ENCODE measurements at places on chromosomes 3 and 15.

DNA sequence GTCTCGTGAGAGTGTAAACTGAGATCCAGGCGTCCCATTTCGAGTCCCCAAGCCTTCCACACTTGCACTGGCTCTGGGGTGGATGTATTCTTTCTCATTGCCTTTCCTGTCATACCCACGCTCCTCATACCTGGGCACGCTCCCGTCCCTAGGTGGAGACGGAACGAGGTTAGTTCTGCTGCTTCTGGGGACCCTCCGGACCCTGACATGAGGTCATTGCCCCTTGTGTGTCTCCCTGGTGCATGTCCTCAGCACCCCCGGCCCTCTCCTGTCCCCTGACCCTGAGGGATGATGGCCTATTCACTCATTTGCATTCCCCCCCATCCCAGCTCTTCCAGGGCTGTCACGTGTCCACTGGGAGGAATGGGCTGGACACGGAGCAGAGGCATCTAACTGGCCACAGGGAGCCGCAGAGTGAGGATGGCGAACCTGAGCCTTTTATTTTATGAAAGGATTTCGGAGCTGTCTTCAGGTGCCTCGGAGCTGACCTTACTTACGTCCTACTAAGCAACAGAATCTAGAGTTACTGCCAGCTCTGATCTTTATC is 8.2 kb downstream of the NIPA1 start:
- H3K36me3 ChIP-seq, result peaks cover under 1% of the 10 kb centered on the region
- H3K27me3 ChIP-seq, result no peaks in the 10 kb centered on the region
- H3K27ac ChIP-seq, result no peak overlapping the region
- peaks cover 35% of the 10 kb centered on the region for H3K4me1 ChIP-seq
- no peak overlapping the region for H3K4me3 ChIP-seq
- DNase-seq, result no peak

- no peaks in the 10 kb centered on the region for H3K36me3 ChIP-seq
- DNase-seq, result no peak
- H3K4me1 ChIP-seq, result no peaks in the 10 kb centered on the region
- no peak overlapping the region for H3K27ac ChIP-seq
- H3K27me3 ChIP-seq, result no peaks in the 10 kb centered on the region
Observed at GRCh38 chr15:52284164-52284563, 11.4 kb downstream of the MYO5C start.

- no peak for DNase-seq
- no peak overlapping the region for H3K4me3 ChIP-seq
Observed at GRCh38 chr3:2465842-2466241, 367.2 kb downstream of the CNTN4 start.

- no peaks in the 10 kb centered on the region for H3K4me1 ChIP-seq
- H3K27ac ChIP-seq, result no peak overlapping the region
- no peak for DNase-seq
- no peak overlapping the region for H3K4me3 ChIP-seq
- H3K36me3 ChIP-seq, result peaks cover 3% of the 10 kb centered on the region
- H3K27me3 ChIP-seq, result no peaks in the 10 kb centered on the region
Observed at GRCh38 chr15:37002041-37002672, 98.2 kb downstream of the MEIS2 start.

DNA sequence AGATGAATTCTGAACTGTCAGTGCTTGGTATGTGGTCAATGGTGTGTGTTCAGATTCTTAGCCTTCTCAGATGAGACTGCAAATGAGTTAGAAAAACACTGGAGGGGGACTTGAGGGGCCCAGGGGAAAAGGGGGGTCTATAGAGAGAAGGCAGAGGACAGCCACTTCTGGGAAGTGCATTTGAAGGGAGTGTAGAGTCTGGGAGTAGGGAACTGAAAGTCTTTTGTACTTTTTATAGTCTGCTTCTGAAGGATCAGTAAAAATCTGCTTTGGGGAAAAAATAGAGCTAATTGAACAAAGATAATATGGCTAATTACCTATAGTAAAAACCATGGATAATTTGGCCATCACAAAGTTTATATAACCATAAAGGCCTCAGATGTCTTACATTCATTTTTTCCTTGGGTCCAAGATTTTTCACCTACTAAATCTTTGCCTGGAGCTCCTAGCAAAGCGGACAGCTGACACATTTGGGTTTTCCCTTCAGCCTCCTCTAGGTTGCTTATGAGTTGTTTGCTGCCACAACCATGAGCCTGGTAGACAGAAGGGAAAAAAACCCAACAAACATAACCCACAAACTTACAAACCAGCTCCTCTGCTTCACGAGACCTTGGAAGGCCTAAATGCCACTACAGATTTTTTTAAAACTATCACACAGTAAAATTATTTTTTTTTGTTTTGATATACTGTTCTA is 48.8 kb downstream of the CD86 start:
- H3K27ac ChIP-seq, result peak overlapping the region; percentile 76
- peaks cover 9% of the 10 kb centered on the region for H3K36me3 ChIP-seq
- no peaks in the 10 kb centered on the region for H3K27me3 ChIP-seq
- DNase-seq, result no peak

DNA sequence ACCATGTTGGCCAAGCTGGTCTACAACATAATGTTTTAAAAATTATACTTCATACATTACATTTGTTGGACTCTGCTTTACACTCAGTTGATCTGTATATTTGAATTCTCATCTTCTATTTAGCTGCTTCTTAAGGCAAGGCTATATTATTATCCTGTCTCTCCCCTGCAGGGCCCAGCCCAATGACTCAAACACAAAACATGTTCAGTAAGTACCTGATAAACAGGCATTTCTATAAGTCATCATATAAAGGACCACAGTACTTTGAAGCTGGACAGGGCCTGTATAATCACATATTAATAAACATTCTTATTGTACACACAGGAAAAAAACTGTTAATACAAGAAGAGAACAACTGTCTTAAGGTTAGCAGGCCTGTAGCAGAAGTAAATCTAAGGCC is 36.2 kb downstream of the NGLY1 start:
- H3K36me3 ChIP-seq, result peaks cover 35% of the 10 kb centered on the region
- H3K4me3 ChIP-seq, result no peak overlapping the region
- H3K27me3 ChIP-seq, result no peaks in the 10 kb centered on the region
- no peak overlapping the region for H3K27ac ChIP-seq
- DNase-seq, result no peak

DNA sequence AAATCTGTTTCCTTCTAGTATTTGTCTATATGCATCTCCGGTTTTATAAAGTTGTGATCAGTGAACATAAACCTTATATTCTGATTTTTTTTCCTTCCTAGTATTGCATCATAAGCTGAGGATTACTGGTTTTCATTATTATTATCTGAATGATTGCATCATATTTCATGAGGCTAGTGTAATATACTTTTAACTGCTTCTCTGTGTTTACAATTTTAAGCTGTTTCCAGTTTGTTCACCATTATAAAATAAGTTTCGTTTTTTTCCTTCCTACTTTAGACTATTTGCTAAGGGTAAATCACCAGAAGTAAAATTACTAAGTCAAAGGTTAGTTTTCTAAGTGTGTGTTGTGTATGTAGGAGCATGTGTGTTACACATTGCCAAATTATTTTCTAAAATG is 20.2 kb downstream of the SEMA6D start:
- H3K27me3 ChIP-seq, result no peaks in the 10 kb centered on the region
- H3K36me3 ChIP-seq, result no peaks in the 10 kb centered on the region
- H3K4me3 ChIP-seq, result no peak overlapping the region
- no peak for DNase-seq
- no peak overlapping the region for H3K27ac ChIP-seq

GRCh38 chr15:64070965-64071851 is 22.4 kb downstream of the CIAO2A start:
- H3K27me3 ChIP-seq, result no peaks in the 10 kb centered on the region
- peaks cover 7% of the 10 kb centered on the region for H3K36me3 ChIP-seq
- DNase-seq, result no peak
- no peak overlapping the region for H3K27ac ChIP-seq
- H3K4me1 ChIP-seq, result peaks cover 13% of the 10 kb centered on the region

GRCh38 chr15:58167095-58167691 is 29.0 kb downstream of the AQP9 start:
- H3K4me1 ChIP-seq, result no peaks in the 10 kb centered on the region
- DNase-seq, result no peak
- H3K4me3 ChIP-seq, result no peak overlapping the region
- no peaks in the 10 kb centered on the region for H3K27me3 ChIP-seq
- H3K36me3 ChIP-seq, result no peaks in the 10 kb centered on the region
- no peak overlapping the region for H3K27ac ChIP-seq

DNA sequence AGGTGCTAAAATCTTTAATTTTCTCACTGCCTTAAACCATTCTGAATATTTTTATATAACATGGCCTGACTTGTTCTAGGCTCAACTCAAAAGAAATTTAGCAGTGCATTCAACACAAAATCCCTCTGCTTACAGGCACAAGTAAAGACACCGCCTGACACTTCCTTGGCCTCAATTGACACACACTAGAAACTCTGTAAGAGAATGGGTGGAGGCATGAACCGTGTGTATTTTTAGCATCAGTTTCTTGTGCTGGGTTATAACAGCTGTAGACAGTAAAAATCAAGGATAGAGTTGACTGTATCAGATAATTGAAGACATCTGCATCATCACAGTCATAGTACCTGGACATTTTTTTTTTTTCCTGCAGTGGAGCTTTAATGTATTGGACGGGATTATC is 54.3 kb downstream of the SLC9A9 start:
- no peak for DNase-seq
- no peaks in the 10 kb centered on the region for H3K27me3 ChIP-seq
- peaks cover 3% of the 10 kb centered on the region for H3K36me3 ChIP-seq
- H3K4me3 ChIP-seq, result no peak overlapping the region
- H3K4me1 ChIP-seq, result no peaks in the 10 kb centered on the region

DNA sequence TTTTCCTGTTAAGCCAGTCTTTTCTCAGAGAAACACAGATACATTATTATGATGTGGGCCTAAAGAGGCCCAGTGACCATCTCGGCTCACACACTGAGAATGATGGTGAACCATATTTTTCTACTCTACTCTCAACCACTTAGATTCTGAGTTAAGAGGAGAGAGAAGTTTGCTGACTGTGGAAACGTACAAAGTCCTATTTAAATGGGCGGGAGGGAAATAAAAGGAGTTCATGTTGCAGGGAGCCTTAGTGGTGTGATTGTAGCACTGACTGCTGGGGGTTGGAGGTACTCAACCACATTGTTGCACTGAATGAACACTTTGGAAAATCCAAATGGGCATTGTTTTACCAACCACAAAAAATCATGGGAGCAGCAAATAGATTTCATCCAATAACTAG is 51.0 kb downstream of the ATP8B4 start:
- DNase-seq, result no peak
- no peak overlapping the region for H3K4me3 ChIP-seq
- no peaks in the 10 kb centered on the region for H3K4me1 ChIP-seq
- no peak overlapping the region for H3K27ac ChIP-seq

GRCh38 chr3:34073961-34074360 is 275.5 kb downstream of the PDCD6IP start:
- H3K27me3 ChIP-seq, result no peaks in the 10 kb centered on the region
- no peak for DNase-seq
- no peak overlapping the region for H3K27ac ChIP-seq
- no peaks in the 10 kb centered on the region for H3K36me3 ChIP-seq

DNA sequence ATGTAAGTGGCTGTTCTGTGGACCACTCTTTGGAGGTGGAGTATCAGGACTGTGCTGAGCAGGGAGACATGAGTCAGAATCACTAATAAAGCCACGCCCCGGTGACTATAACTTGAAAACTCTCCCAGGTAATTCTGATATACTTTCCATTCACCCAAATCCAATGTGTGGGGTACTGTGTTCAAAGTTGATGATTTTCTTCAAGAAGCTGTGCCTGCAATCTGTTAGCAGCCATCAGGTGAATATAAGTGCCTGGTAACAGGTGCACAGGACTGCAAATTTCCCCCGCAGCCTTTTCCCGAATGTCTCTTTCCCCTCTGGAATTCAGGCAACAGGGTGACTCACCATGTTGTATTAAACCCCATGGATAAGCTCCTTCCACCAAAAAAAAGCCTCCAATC is 17.0 kb downstream of the MAGI1 start:
- no peak overlapping the region for H3K4me3 ChIP-seq
- no peak for DNase-seq
- H3K4me1 ChIP-seq, result no peaks in the 10 kb centered on the region
- no peaks in the 10 kb centered on the region for H3K36me3 ChIP-seq
- no peak overlapping the region for H3K27ac ChIP-seq
- 0 out of 2 replicates have a peak, but pooled peaks cover 4% of the 10 kb centered on the region for H3K27me3 ChIP-seq

DNA sequence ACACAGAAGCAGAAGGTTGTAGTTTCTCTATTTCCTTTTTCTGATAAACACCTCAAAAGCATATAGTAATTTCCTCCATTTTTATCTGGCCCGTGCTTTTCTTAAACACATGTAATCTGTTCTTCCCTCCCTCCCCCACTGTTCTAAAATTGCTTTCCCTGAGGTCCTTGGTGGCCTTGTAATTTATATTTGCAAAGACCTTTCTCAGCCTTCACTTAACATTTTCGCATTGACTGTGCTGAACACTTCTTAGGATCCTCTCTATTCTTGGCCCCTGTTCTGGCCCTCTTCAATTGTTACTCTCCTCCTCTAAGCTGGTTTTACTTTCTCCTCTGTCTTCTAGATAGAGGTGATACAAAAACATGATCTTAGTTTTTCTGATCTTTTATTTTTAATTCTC is 28.3 kb downstream of the GAP43 start:
- 0 out of 2 replicates have a peak, but pooled peaks cover 5% of the 10 kb centered on the region for H3K4me1 ChIP-seq
- no peaks in the 10 kb centered on the region for H3K27me3 ChIP-seq
- no peak for DNase-seq
- no peak overlapping the region for H3K27ac ChIP-seq
- no peaks in the 10 kb centered on the region for H3K36me3 ChIP-seq

- DNase-seq, result no peak
- H3K36me3 ChIP-seq, result no peaks in the 10 kb centered on the region
- H3K4me1 ChIP-seq, result peaks cover 5% of the 10 kb centered on the region
- H3K27me3 ChIP-seq, result no peaks in the 10 kb centered on the region
- peak overlapping the region; percentile 91 for H3K4me3 ChIP-seq
Observed at GRCh38 chr15:58771621-58772250, 634 bp downstream of the MINDY2 start.

GRCh38 chr3:101676765-101677435 is at the start of gene ZBTB11:
ZBTB11 (minus strand) TSS chr3:101677132; CDS start chr3:101676914, 218 bp downstream.
- peaks cover 8% of the 10 kb centered on the region for H3K36me3 ChIP-seq
- H3K4me1 ChIP-seq, result no peaks in the 10 kb centered on the region

DNA sequence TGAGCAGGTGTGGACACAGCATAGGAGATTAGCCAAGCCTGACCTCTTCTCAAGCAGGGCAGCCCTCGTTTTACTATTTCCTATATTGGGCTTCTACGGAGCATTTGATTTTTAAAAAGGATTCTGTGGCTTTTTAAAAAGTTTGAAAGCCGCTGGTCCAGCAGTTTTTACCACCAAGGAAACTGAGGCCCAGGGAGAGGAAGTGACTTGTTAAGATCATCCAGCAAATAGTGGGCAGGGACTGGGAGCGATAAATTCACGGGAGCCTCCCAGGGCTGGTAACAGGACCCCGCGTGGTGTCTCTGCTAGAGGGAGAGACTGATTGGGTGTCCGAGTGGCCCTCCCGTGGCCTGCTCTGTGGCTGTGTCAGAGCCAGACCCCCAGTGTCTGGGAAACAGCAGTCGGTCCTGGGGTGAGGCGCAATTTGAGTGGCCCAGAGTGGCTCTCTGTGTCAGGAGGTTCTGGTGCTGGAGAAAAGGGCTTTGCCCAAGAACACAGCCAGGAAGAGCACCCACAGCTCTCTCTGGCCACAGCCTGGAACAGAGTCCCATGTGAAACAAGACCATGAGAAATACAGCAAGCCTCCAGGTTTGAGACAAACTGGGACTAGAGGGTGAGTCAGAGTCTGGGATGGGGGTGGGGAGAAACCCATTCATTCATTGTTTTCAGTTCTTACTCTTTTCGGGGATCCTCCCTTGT is 4.2 kb downstream of the FURIN start:
- H3K27me3 ChIP-seq, result no peaks in the 10 kb centered on the region
- H3K27ac ChIP-seq, result peak overlapping the region; percentile 79
- peak overlapping the region; percentile 80 for H3K4me3 ChIP-seq
- H3K36me3 ChIP-seq, result peaks cover 14% of the 10 kb centered on the region

- H3K4me1 ChIP-seq, result no peaks in the 10 kb centered on the region
- no peaks in the 10 kb centered on the region for H3K36me3 ChIP-seq
- H3K4me3 ChIP-seq, result no peak overlapping the region
Observed at GRCh38 chr3:142857056-142857455, 31.8 kb downstream of the PCOLCE2 start.

Data from GM12878 (cell line).